Neural cell (in vitro differentiated cells): ENCODE measurements at places on chromosomes 1 and 21. TPM values are rescaled to one million over a fixed set of nuclear protein-coding genes. Genes with fewer than 3 reads are reported as not detected.

Gene CFAP298
- polyA plus RNA-seq, result 101 and 105 TPM in 2 replicates

Gene RIPPLY3
- polyA plus RNA-seq, result 0.24 and 0.76 TPM in 2 replicates

Gene ACKR1
- polyA plus RNA-seq, result 3.3 and 3.9 TPM in 2 replicates

Gene RGL1
- polyA plus RNA-seq, result 14.7 and 17.0 TPM in 2 replicates
